ENCODE measurements at places on chromosomes 3 and 15.
A peak's percentile ranks its signal among the peaks of the same experiment; 100 is the strongest.

DNA sequence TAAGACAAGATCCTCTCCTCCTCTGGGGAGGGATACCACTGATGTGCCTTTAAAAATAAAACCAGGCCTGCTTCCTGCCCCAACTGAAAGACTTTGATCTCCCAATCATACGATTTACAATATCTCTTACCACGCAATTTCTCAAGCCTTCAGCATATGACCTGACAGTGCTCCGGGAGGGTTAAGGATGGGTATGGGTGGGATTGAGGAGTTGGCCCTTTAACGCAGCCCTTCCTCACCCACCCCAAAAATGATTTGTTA is 67.4 kb downstream of the LRIG1 start:
- DNase-seq, result no peak

DNA sequence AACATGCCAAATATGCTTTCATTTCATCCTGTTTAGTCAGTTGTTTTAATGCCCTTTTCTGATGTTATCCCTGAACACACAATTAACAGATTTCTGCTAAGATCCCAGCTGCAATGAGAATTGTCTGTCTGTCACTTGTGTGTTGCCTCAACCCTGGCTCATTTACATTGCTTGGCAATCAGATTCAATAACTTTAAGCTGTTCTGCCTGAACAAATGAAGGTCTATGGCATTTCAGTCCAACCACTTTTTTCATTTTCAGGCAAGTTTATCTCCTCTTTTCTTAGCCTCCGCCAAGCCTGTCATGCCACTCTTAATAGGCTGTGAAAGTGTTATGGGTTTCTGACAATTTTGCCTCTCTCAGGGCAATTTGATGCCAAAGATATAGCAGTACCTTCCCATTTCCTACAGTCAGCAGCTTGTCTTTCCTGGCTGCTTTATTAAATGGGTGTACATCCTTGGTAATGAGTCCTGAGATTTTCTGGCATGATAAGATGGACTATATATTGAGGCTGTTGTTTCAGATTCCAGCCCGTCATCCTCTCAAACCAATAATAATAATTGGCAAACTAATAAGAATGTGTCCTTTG is 68.7 kb upstream of the ADAMTS9 start:
- no peak for DNase-seq

DNA sequence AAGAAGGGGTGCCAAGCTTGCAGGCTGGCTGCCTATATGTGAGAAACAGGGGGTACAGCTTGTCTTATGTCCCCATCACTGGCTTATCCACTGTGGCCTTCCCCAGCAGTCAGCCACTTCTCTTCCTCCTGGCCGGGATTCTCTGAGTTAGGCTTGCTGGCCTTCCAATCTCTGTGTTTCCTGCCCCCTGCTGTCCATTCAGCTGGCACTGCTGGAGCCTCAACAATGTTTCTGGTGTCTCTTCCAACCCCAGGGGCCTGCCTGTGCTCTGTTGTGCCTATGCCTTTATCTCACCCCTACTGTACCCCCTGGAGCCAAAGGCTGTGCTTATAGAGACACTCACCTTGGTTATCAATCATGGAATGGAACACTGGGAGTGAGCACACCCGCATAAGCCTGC is 36.5 kb downstream of the ANAPC13 start:
- DNase-seq, result peak; percentile 79

GRCh38 chr3:122952520-122952919 is 75.0 kb downstream of the SEMA5B start:
- DNase-seq, result no peak

All from esophagus muscularis mucosa (tissue), 4 donors.